ENCODE measurements at places on chromosomes 6 and 20. TPM values are rescaled to one million over a fixed set of nuclear protein-coding genes. Genes with fewer than 3 reads are reported as not detected.

The RGS17 gene
- total RNA-seq = 0.24 TPM

The PARD6B gene
- total RNA-seq = 0.59 TPM

The AGER gene
- total RNA-seq = 7.6 TPM

The OPRM1 gene
- not detected for total RNA-seq

The LINC00237 gene
- not detected for total RNA-seq

The POM121L2 gene
- not detected for total RNA-seq

The KCNQ2 gene
- not detected for total RNA-seq

The CST4 gene
- total RNA-seq = not detected

The NXT1 gene
- total RNA-seq = 17.3 TPM

The TRIM39 gene
- 10.8 TPM for total RNA-seq

The TREM2 gene
- total RNA-seq = not detected

The REM1 gene
- total RNA-seq = not detected

The CDSN gene
- not detected for total RNA-seq

The LST1 gene
- total RNA-seq = not detected

The RFX6 gene
- total RNA-seq = not detected

The HLA-DOA gene
- not detected for total RNA-seq

The WFDC6 gene
- total RNA-seq = not detected

GRCh38 chr20:41170386-41171105, 33.2 kb downstream of the PLCG1 start:
- no peak for DNase-seq

GRCh38 chr6:130525408-130525807, 159.6 kb downstream of the TMEM200A start:
- DNase-seq = no peak

DNA sequence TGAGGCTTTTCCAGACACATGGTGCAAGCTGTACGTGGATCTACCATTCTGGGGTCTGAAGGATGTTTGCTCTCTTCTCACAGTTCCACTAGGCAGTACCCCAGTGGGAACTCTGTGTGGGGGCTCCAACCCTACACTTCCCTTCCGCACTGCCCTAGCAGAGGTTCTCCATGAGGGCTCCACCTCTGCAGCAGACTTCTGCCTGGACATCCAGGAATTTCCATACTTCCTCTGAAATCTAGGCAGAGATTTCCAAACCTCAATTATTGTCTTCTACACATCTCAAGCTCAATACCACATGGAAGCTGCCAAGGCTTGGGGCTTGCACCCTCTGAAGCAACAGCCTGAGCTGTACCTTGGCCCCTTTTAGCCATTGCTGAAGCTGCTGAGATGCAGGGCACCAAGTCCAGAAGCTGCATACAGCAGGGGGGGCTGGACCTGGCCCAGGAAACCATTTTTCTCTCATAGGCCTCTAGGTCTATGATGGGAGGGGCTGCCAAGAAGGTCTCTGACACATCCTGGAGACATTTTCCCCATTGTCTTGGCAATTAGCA, 11.6 kb downstream of the PDSS2 start:
- no peak for DNase-seq

GRCh38 chr6:167856999-167857660, 30.4 kb downstream of the AFDN start:
- DNase-seq = peak; percentile 20

DNA sequence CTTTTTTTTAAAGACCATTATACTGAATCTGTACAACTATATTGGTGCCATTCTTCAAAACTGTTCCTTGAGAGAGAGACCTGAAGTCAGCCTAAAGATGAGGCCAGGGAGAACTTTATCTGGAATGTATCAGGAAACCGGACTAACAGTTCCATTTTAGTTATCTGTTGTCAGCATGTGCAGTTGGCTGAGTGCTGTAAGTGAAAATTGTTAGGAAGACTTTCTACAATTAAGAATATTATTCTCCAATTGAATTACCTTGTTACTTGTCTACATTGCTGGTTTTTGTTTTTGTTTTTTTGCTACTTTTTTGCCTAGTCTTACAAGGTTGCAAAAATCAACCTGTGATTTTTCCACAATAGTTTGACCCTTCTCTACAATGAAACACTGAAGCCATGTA, 7.5 kb downstream of the CEP57L1 start:
- DNase-seq = no peak

GRCh38 chr20:64037498-64038213, 1.7 kb downstream of the C20orf204 start:
- DNase-seq = no peak

GRCh38 chr6:73798592-73798991, 102.6 kb downstream of the CD109 start:
- DNase-seq = peak; percentile 91

GRCh38 chr6:75934643-75935472, 137.6 kb downstream of the IMPG1 start:
- DNase-seq = peak; percentile 75

DNA sequence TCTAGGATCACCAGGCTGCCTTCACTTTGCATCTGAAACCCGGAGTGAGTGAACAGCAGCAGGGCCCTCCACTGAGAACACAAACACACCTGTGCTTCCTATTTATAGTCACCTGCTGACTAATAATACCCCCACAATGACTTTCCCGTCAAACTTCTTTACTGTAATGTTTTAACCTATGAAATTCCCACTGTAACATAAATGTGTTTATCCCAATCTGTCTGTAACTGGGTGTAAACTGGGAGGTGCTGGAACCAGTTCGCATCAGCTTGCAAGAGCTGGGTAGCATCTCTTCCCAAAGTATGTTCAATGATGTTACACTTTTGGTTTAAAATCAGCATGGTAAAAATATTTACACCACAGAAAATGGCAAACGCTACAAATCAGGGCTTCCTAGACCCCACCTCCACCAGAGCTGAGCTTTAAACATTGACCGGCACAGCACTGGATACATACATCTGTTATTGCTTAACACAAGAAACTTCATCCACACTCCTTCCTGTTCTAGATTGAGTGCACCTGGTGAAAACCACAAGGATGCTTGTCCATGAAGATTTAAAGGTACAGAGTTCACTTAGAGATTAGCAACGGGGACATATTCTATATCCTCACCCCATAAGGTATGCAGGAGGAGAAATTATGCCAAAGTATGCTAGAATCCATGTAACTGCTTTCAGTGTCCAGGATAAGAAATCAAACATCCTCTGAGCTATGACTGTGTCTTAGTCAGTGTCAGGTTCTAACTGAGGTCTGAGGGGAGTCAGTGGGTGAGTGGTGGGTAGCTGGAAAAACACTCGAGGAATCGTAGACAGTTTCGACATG, 79.0 kb downstream of the ALDH8A1 start:
- DNase-seq = no peak

GRCh38 chr20:11217326-11218172, 543.8 kb upstream of the JAG1 start:
- DNase-seq = no peak

DNA sequence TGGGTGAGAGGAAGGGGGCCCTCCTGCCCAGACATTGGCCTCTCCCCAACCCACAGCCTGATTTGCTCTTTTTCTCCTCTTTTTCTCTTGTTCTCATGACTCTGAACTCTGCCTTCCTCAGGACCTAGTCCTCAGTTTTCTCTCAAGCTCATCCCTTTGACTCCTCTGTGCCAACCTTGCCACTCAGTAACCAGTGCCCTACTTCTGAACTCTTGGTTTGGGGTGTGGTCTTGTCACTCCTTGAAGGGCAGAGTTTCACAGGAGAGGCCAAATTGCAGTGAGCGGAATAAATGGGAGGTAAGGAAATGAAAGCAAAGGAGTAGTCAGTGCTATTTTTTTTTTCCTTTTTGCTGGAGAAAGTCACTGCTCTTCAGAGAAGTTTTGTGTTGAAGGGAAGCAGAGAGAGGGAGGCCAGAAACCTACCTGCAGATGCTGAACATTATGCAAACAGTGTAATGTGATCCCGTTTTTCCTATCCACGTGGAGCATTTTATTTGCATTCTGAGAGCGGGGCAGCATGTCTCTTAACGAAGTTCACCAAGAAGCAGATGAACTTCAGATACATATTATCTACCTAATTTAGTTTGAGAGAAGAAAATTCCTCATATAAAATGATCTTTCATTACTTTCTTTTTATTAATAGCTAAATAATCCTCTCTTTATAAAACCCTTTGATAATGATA, 26.9 kb downstream of the CFAP61 start:
- DNase-seq = no peak

GRCh38 chr6:109877028-109878004, 100.8 kb upstream of the GPR6 start:
- no peak for DNase-seq

DNA sequence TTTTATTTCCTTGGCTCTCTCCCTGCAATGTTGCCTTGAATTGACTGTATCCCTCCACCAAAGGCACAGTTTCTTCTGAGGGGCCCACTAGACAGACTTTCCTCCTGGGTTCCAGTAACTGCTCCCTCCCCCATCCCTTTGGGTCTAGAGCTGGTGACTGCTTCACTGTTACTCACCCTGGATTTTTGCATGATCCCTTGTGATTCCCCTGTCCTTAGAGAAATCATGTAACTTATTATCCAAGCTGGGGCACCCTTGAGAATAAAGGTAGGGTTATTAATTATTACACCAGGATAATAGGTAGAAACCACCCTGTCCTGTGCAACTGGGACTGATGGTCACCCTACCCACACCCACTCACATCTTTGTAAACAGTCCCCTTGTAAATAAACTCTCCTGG, 67.5 kb upstream of the FYN start:
- no peak for DNase-seq

- DNase-seq = no peak
Measured at GRCh38 chr6:133577851-133578250, 311.1 kb upstream of the TCF21 start.

DNA sequence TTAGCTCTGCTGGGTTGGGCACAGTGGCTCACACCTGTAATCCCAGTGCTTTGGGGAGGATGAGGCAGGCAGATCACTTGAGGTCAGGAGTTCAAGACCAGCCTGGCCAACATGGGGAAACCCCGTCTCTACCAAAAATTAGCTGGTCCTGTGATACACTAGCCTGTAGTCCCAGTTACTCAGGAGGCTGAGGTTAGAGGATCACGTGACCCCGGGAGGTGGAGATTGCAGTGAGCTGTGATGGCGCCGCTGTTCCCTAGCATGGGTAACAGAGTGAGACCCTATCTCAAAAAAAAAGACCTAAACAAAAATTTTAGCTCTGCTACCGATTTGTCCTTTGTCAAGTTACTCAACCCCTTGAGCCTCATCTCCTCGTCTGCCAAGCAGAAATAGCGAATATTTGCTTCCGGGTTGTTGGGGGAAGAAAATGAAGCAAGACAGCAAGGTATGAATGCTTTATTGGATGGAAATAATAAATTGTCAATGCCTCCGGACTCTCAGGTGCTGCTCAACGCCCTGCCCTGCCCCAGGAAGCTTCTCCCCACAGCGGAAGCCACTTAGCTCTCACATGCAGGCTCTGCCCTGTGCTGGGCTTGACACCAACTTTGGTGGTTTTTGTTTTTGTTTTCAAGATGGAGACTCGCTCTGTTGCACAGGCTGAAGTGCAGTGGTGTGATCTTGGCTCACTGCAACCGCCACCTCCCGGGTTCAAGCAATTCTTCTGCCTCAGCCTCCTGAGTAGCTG, 24.9 kb upstream of the ITCH start:
- no peak for DNase-seq

- no peak for DNase-seq
Measured at GRCh38 chr6:71179249-71179885, 109.2 kb upstream of the OGFRL1 start.

- peak; percentile 32 for DNase-seq
Measured at GRCh38 chr6:14763139-14763538, 482.7 kb upstream of the JARID2 start.

GRCh38 chr20:40497899-40498691, 190.9 kb downstream of the MAFB start:
- no peak for DNase-seq

GRCh38 chr20:12171923-12172524, 254.3 kb downstream of the BTBD3 start:
- DNase-seq = no peak

DNA sequence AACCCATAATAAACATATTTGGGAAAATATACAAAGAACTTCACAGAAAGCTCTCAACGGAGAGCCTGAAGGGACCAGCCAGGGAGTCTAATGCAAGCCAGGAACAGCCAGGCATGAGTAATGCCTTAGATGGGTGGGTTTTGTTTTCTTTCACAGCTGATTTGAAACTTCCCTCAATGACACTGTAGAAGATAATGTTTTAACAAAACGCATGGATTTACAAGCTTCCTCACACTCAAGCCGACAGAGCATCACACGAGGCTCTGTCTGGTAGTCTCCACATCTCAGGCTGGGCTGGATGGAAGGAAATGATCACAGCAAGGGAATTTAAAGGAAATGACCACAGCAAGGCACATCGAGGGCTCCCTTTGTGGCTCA, 113.9 kb downstream of the GMPR start:
- DNase-seq = peak; percentile 50

- no peak for DNase-seq
Measured at GRCh38 chr6:116278854-116279231, 887 bp downstream of the TSPYL1 start.

DNA sequence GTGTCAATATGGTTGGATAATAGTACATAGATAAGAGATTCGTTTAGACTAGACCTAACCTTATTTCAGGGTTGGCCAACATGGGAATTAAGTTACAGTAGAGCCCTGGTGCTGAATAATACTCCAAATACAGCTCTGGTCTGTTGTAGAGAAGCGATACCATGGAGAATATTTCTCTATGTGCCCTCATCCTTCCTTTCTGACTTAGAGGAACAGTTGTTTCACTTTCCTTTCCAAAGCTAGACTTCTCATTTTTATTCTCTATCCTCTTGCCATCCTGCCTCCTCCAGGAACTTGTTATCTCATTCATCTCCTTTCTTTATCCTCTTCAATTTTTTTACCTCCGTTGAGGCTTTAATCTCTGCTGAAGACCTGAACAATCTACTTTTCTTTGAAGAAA, 68.9 kb downstream of the EDN1 start:
- no peak for DNase-seq

GRCh38 chr20:18692447-18692846, 104.6 kb downstream of the DTD1 start:
- no peak for DNase-seq

DNA sequence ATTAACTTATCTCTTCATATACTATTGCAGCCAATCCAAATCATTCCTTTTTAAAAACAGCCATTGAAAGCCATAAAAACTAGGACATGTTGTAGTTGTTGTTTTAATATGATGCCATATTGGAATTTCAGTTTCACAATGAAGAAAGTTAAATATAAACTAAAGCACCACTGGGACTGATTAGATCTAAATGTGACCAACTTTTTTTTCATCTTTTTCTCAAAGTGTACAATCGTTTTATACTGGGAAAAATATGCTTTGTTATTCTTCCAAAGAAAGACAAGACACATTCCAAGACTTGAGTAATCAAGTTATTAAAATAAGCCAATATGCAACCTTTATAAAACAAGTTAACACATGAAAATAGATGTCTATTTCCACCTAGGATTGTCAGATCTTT, 68.5 kb downstream of the THEMIS start:
- DNase-seq = peak; percentile 39

GRCh38 chr6:108587258-108588059, 26.7 kb downstream of the FOXO3 start:
- DNase-seq = peak; percentile 85

GRCh38 chr6:163985710-163986109, 571.2 kb downstream of the QKI start:
- no peak for DNase-seq
